ENCODE measurements at places on chromosomes 1 and 21.

DNA sequence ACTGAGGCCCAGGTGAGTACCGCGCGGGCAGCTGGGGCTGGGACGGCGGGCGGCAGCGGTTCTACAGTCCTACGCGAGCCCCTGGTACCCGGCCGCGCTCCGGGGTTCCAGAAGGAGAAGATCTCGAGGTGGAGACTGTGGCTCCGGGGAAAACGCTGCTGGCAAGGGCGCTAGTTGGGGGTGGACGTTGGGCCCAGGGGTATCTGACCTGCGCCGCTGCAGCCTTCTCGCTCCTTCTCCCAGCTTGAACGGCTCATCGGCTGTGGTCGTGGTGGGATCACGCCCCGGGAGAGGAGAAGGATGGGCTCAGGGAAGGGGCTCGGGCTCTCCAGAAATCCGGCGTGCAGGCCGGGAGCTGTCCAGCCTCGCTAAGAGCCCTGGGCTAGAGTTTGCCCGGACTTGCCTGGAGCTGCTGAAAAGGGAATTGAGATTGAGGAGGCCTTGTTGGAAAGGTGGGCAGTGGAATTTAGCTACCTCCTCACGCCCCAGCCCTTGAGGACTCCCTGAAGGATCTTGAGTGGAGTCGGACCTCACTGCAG, 1.1 kb upstream of the POU3F1 start:
- DNase-seq = no peak

- no peak for DNase-seq
Observed at GRCh38 chr1:6657138-6657537, 32.5 kb downstream of the THAP3 start.

GRCh38 chr1:115059316-115059715, 29.7 kb downstream of the TSHB start:
- no peak for DNase-seq

DNA sequence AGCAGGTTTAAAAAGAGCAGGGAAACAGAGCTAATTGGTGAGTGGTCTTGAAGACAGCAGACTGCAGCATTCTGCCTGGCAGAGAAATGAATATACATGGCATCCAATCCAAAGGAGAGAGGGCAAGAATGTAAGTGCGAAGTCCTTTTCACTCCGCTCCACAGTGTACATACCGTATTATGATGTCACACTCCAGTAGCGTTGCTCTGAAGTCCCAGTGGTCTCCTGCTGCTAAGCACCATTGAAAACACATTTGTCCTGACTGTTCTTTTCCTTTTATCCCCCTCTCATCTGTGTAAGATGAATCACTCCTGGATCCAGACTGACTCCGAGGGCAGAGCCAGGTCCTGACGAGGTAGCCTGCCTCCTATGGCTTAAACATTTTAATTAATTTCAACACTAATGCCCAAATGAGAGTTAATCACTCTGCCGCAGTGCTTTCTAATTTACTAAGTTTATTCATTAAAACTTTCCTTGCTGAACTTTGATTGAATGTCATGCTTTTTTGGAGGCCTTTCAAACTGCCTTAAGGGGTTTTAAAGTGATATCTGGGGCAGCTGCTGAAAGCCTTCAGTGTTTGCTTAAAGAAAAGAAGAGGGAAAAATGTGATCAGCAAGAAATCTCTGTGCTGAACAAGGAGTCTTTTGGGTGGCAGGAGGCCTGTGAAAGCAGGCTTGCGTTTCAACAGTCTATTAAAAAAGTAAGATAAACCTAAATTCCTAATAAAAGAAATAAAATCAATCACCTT, 227.2 kb downstream of the ATG4C start:
- no peak for DNase-seq

DNA sequence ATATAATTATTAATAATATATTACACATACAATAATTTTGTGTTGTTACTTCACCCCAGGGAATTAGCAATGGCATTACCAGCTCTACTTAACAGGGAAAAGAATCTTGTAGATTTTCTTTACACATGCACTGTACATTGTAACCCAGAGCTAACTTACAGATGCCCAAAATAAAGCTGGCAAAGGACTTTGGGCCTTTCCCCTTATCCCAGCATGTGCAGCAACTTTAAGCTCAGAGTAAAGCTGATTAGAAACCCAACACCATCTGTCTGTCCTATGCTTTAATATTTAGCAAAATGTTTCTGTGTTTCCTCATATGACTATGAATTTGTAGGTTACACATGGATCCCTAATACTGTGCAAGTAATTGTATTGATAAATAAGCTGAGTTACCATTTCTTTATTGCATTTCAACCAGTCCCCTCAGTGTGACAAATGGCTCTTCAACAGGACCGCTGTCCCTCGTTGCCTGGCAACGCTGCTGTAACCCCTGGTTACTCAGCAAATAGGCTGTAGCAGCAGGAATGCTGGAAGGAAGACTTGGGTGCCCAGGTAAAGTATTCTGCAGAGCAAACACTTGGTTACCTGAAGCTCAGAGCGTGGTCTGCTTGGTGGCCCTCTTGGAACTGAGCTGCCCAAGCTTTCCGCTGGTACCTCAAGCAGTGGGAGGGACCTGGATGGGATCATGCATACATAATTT, at the start of gene USH2A:
Gene USH2A (minus strand): TSS at position 628 of the 700 bp plus-strand sequence. CDS start 1,112 bp downstream, outside the sequence.
- no peak for DNase-seq

DNA sequence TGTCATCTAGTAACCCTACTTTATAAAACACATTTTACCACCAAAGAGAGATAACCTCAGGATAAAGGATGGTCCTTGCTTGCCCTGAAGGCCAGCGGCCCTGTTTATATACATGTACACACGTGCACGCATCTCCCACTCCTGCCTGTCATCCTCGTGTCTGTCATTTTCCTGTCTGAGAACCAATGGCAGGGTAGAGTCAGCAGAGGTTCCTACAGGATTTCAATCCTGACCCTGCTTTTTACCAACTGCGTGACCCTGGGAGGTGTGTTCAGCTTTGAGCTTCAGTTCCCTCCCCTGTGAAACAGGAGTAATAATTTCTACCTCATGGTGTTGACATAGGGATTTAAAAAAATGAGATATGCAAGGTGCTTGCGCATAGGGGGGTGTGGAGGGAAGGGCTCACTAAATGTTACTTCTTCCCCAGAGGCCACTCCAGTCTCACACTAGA, 12.3 kb upstream of the RASSF5 start:
- DNase-seq = no peak

GRCh38 chr21:40139636-40140035, 272.4 kb downstream of the PCP4 start:
- no peak for DNase-seq

DNA sequence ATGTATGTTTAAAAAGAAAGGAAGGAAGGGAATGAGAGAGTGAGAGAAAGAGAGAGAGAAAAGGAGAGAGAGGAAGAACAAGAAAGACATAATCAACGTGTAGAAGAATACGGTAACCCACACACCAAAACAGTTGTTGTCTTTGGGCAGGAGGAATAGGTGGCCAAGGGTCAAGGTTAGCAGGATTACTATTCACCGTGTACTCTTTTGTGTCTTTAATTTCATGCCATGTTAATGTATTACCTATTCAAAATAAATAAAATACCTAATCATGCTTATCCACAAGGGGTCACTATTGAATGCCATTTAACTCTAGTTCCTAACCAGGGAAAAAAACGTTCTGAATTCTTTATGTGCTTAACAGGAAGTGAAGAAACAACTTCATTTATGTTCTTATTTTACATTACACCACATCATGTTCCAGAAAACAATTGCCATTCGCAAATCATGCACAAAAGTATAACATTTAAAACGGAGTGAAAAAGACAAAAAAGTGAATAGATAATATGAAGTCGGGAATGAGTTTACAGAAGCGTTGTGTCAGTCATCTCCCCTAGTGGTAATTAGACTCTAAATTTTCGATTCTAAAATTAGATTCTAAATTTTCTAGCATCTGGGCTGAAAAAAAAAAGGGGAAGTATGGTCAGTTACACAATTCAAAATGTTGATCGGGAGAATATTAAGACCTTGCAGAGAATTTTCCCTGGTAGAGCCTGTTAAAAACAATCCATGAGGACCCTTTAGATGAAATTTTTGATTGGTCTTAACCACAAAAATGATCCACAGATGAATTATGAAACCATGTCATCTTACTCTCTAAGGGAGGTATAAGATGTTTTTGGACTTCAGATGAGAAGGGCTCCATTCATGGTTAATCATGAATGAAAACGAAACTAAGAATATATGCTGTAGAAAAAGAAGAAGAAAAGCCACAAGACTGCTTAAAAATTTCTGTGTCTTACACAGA, 700 bp upstream of the KMO start:
- no peak for DNase-seq

- DNase-seq = no peak
Observed at GRCh38 chr21:16028142-16028541, 298.4 kb downstream of the USP25 start.

DNA sequence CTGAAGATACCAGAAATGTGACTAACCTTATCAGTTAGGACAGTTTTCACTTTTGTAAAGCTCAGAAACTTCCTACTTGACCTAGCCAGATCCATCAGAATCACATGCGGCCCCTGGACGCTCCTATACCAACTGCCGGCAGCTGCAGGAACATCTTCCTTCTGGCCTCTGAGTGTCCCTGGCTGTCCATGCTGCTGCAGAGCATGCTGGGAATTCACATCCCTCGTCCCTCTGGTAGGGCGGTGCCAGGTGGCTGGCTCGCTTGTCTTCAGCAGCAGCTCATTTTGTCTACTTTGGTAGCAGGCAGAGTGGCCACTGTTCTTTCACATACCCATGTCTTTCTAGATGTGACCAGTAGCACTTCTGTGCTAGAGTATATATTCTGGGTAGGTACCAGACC, 34.4 kb downstream of the HHAT start:
- DNase-seq = no peak

DNA sequence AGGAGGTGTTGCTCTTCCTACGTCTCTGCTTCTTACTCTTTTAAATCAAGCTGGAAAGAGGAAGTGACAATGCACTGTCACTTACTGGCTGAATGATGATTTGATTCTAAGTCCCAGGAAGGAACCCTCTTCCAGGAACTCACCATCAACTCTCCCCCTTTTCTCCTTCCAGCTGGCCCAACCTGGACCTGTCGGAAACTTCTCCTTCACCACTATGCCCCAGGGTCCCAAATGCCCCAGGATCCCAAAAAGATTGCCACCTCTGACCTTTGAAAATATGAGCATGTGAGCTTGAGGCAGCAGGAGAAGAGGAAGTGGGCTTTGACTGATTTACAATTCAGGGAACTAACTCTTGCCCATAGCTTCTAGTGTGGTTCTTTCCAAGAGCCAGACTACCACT, 5.3 kb upstream of the ADAMTS5 start:
- no peak for DNase-seq

- DNase-seq = no peak
Observed at GRCh38 chr1:28517649-28517999, 11.8 kb downstream of the RCC1 start.

GRCh38 chr1:151314137-151314875, 12.9 kb downstream of the PI4KB start:
- DNase-seq = no peak

GRCh38 chr1:1157914-1158710, 15.6 kb upstream of the TTLL10 start:
- DNase-seq = no peak
